ENCODE measurements at places on chromosomes 7 and 10. TPM values are rescaled to one million over a fixed set of nuclear protein-coding genes. Genes with fewer than 3 reads are reported as not detected.

- no peaks in the 10 kb centered on the region for H3K27me3 ChIP-seq
- H3K4me3 ChIP-seq, result no peak overlapping the region
- H3K27ac ChIP-seq, result no peak overlapping the region
- no peaks in the 10 kb centered on the region for H3K36me3 ChIP-seq
Observed at GRCh38 chr10:11713186-11713743, 28.9 kb upstream of the ECHDC3 start.

DNA sequence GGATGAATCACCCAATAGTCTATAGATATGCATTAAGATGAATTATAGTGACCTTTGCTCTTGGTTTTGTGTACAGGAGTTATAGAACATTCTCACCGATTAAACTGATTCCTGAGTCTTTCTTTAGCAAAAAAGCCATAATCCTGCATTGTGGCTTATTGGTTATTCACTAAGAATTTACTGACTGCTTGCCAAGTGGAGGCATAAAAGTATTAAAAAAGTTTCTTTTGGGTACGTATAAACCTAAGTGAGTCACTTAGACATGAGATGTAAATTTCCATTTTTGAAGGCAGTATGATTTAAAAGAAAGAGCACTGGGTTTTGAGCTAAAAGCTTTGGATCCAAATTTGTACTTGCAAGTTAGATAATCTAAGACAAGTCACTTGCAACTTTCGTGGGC is 100.7 kb downstream of the CDK6 start:
- peaks cover 11% of the 10 kb centered on the region for H3K4me1 ChIP-seq
- no peak overlapping the region for H3K27ac ChIP-seq
- no peaks in the 10 kb centered on the region for H3K36me3 ChIP-seq
- no peak for DNase-seq

DNA sequence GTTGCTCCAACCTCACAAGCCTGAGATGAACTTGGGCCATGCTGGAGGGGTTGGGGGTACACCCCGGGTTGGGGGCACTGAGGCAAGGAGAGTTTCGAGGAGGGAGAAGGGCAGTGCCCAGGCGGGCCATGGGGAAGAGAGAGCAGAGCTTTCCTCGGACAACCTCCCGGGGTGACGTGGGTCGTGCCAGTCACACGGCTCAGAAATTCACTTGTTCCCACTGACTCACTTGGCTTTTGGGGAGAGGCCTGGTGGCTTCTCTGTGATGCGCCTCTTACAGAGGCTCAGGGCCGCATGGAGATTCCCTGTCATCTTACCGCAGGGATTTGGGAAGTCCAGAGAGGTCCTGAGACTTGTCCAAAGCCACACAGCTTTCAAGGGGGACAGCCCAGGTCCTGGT is 2.9 kb downstream of the LAT2 start:
- H3K4me3 ChIP-seq, result no peak overlapping the region
- H3K27me3 ChIP-seq, result no peaks in the 10 kb centered on the region
- H3K4me1 ChIP-seq, result peaks cover 9% of the 10 kb centered on the region

GRCh38 chr7:107479303-107479702 is 9.4 kb downstream of the GPR22 start:
- H3K36me3 ChIP-seq, result no peaks in the 10 kb centered on the region
- H3K4me3 ChIP-seq, result no peak overlapping the region
- no peaks in the 10 kb centered on the region for H3K27me3 ChIP-seq

DNA sequence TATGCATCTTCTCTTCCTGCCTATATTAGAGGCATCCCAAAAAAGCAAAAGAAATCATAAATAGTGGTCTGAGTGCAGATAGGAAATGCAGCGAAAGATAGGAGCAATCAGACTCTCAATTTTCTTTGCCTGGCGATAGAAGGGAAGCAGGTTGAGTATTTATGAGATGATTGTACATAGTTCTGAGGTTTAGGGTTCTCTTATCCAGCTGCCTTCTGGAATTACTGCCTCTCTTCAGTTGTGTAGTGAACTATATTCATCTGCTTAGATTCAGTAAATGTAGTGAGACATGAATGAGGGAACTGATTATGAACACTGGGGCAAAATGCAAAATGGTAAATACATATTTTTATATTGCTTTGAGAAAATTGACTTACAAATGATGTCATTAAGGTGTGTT is 93.0 kb upstream of the CYP26C1 start:
- no peak overlapping the region for H3K4me3 ChIP-seq
- H3K27me3 ChIP-seq, result no peaks in the 10 kb centered on the region
- DNase-seq, result no peak
- H3K4me1 ChIP-seq, result no peaks in the 10 kb centered on the region
- H3K36me3 ChIP-seq, result no peaks in the 10 kb centered on the region

- no peak overlapping the region for H3K27ac ChIP-seq
- H3K36me3 ChIP-seq, result no peaks in the 10 kb centered on the region
- H3K4me1 ChIP-seq, result peaks cover 13% of the 10 kb centered on the region
- no peaks in the 10 kb centered on the region for H3K27me3 ChIP-seq
Observed at GRCh38 chr10:30579574-30579973, 50.0 kb downstream of the LYZL2 start.

IDI2 gene
- not detected for total RNA-seq

SLIT1 gene
- total RNA-seq, result 6.1 TPM
